Lower leg skin (tissue), 4 donors: ENCODE measurements at places on chromosomes 7 and 10.

GRCh38 chr7:158534598-158534997 lies 53.0 kb downstream of the PTPRN2 start:
- DNase-seq, result no peak

- no peak for DNase-seq
Observed at GRCh38 chr10:44998146-44998631, 2.5 kb upstream of the ZNF22 start.

GRCh38 chr7:142133731-142134148 lies 22.2 kb downstream of the MGAM2 start:
- DNase-seq, result no peak

DNA sequence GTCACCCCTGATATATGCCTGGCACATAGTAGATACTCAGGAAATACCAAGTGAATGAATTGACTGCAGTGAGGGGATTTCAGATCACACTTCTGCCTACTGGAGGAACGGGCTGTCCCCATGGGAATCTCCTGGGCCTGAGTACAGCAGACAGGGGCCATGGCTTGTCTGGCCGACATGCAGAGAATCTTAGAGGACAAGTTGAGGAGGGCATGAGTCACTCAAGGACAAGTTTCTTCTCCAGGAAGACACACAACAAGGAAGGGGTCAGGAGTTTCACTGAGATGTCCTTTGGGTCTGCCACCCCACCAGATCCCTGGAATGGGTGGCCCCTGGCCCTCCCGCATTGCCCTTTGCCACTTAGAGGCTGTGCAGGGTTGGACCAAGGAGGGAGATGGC lies 20.7 kb downstream of the PLPP4 start:
- peak; percentile 64 for DNase-seq

GRCh38 chr7:131482800-131483199 lies 73.6 kb downstream of the PODXL start:
- DNase-seq, result no peak

GRCh38 chr7:55592492-55592891 lies 20.2 kb upstream of the VOPP1 start:
- DNase-seq, result no peak

DNA sequence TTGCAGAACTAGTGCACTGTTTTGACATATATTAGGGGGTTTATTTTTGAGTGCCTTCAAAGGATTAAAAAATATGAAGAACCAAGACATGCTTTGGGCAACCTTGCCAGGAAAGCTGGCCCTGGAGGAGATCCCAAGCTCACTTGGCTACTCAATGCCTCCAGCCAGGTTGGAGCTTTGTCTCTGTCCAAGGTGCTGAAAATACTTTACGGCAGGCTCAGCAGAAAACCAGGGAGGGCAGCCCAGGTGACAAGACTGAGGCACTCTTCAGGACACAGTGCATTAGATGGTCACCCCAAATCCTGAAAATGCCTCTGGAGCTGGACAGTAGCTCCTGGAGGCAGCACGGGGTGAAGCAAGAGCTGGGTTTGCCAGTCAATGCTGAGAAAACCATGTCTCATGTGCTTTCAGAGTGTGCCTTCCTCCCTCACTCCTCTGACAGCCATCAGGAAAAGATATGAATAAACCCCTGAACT lies 5.8 kb upstream of the KCNH2 start:
- no peak for DNase-seq

DNA sequence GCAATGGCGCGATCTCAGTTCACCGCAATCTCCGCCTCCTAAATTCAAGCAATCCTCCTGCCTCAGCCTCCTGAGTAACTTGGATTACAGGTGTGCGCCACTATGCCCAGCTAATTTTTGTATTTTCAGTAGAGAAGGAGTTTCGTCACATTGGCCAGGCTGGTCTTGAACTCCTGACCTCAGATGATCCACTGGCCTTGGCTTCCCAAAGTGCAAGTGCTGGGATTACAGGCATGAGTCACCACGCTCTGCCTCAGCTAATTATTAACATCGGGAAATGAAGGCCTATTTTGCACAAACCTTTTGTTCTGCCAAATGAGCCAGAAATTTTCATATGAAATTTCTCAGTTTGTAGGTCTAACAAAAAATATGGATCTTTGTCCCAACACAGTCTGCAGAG lies 106.7 kb upstream of the ODAD2 start:
- DNase-seq, result no peak

DNA sequence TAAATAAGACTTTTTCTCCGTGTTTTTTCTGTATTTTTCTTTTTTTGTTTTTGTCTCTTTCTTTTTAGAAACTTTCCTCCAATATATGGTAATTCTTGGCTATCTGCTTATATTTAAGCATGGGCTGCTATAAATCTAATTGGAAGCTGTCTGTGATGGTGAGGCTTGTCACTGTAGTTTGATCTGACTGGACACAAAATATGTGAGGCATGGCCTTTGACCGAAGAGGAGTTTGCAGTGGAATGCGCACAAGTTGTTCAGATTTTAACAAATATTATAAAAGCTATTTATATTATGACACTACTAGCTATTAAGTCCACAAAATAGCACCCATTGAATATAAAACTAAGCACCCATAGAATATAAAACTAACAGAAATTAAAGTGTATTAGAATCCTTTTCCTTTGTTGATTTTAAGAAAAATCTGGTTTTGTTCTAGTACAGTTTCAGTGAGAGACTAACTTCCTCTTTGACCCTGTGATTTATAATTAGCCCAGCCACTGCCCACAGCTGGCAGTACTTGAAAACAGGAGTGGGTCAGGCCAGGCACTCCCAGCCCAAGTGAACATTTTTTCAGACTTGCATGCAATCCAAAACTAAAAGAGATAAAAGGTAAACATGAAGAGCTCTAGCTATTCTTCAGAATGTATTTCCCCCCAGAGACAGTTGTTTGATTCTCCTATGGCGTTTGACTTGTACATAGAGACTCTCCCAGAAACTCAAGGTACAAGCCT lies 69.9 kb upstream of the FGL2 start:
- no peak for DNase-seq

DNA sequence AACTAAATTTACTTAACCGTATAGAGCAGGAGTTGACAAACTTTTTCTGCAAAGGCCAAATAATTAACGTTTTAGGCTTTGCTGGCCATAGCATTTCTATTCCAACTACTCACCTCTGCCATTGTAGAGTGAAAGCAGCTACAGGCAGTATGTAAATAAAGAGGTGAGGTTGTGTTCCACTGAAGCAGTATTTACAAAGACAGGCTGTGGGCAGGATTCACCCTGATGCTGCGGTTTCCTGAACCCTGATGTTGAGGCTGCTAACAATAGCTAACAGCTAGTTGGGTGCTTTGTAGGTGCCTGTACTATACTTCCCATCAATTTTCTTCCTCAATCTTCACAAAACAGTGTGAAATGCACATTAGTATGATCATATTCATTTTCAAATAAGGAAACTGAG lies 47.0 kb upstream of the LAMB1 start:
- DNase-seq, result no peak

GRCh38 chr7:126227643-126228042 lies 1025.1 kb downstream of the GRM8 start:
- DNase-seq, result no peak

DNA sequence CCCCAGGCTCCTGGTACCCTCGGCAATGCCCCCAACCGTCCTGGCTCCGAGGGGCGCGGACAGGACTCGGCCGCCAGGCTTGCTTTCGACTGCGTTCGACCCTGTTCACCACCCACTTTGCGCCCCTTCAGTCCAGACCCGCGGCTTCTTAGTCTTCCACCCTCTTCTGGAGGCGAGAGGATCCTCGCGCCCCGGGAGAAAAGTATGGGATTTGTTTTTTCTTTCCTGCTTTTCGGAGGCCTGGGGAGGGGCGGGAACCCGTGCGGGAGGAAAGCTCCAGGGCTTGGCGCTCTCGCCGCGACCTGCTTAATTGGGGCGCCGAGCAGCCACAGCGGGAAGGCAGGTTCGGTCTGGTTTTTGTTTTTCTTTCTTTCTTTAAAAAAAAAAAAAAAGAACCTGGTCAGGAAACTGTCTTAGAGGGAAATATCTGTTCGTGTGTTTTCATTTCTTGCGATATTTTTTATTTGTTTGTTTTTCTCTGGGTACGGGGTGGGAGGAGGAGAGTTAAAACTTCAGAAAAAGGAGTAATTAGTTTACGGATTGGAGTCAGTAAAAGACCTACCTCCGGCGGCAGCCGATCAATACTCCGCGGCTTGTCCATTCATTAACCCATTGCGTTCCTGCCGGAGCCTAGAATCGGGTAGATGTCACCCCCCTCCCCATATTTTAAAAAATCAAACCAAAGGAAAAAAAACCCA lies 1.6 kb downstream of the EMX2 start:
- DNase-seq, result no peak

GRCh38 chr7:131012477-131013031 lies 278.5 kb upstream of the KLF14 start:
- no peak for DNase-seq

DNA sequence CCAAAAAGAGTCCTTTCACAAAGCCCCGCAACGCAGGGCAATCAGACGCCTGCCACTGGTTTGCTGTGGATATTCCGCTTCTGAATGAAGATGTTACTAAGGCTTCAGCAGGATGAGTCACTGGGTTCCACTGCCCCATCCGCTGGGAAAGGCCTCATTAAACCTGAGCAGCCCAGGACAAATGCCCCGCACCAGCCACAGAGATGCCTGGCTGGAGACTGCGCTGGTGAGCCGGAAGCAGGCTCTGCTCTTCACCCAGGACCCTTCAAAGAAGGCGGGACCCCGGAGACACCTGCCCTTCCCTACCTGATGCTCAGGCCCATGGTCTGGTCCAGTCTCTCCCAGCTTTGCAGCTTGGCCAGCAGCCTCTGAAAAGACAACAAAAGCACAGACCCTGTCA lies 19.8 kb downstream of the MAD1L1 start:
- DNase-seq, result no peak

DNA sequence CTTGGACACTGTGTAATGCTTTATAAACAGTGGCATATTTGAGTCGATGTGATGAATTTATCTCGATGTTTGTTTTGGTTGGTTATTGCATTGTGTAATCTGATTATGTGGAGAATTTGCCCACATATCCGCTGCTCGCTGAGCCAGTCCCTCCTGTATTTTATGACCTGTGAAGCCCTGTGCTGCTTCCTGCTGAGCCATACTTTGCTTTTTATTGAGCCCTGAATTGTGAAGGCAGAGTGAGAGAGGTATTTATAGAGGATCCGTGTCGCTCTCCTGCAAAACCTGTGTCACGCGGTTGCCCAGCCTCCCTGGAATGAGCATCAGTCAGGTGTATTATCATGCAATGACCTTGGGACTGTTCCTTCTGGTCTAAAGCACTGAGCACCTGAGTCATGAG lies 253.7 kb downstream of the ARHGAP21 start:
- DNase-seq, result no peak

DNA sequence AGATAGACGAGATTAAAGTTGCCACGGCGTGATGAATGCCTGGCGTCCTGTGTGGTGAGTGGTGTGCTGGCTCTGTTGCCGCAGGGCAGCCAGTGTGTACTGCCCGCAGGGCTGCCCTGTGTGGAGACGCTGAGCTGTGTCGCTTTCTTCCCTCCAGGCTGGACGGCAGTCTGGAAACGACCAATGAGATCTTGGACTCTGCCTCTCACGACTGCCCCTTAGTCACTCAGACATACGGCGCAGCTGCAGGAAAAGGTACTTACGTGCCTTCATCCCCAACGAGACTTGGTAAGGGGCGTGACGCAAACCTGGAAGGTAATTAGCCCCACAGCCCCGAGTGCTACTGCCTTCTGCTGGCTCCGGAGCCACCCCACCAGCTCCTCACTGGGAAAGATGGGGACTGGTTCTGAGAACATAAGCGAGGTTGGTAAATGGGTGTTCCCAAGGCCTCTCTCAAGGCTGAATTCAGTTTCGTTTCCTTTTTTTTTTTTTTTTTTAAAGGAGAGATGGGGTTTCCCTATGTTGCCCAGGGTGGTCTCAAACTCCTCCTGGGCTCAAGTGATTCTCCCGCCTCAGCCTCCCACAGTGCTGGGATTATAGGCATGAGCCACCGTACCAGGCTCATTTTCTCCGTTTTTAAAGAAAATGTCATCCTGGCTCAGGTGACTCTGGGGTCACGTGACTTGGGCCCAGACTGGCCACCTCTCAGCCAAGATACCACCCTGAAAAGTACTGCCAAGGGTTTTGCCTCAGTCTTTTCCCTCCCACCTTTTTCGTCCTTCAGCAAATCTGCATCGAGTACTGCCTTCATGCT lies 39.6 kb downstream of the WIPI2 start:
- no peak for DNase-seq

- no peak for DNase-seq
Observed at GRCh38 chr10:60315311-60315710, 74.4 kb downstream of the ANK3 start.

DNA sequence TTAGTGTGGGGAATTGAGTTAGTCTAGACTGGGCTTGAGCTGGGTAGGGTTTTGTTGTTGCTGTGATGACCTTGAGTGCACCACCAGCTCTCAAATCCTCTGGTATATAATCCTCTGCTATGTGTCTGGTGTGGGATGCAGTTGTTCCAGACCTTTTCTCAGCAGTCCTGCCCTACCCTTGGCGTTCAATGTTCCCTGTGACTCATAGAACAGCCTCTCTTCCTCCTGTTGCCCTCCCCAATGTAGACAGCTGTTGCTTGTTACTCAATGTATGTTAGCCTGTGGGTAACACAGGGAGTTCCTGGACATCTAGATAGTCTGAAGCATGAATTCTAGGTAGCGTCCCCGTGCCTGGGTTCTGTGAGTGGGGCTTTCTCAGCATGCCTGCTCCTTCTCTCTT lies 19.8 kb downstream of the ACBD7 start:
- no peak for DNase-seq

DNA sequence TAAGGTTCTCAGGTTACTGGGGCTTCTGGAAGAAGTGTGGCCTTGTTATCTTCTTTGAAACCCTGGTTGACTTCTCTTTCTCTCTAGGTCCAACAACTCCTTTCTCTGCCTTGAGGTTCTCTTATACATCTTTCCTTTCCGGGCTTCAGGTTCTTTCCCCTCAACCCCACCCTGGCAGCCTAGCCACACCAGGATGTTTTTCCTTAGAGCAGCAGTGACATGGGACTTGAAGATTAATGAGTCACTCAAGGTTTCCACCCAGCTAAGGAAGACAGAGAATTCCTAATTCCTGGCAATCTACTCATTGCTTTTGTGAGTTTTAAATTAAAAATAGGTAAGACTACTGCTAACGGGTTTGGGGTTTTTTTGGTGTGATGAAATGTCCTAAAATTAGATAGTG lies 121.8 kb upstream of the HPS1 start:
- DNase-seq, result no peak

GRCh38 chr10:31669357-31669756 lies 259.3 kb downstream of the ARHGAP12 start:
- DNase-seq, result no peak

- no peak for DNase-seq
Observed at GRCh38 chr10:65010845-65011244, 1489.6 kb downstream of the REEP3 start.

- no peak for DNase-seq
Observed at GRCh38 chr7:138029941-138030340, 28.1 kb upstream of the CREB3L2 start.

- DNase-seq, result no peak
Observed at GRCh38 chr10:48245977-48246376, 28.5 kb downstream of the FRMPD2 start.

GRCh38 chr10:33837736-33838135 lies 503.3 kb upstream of the NRP1 start:
- DNase-seq, result no peak

DNA sequence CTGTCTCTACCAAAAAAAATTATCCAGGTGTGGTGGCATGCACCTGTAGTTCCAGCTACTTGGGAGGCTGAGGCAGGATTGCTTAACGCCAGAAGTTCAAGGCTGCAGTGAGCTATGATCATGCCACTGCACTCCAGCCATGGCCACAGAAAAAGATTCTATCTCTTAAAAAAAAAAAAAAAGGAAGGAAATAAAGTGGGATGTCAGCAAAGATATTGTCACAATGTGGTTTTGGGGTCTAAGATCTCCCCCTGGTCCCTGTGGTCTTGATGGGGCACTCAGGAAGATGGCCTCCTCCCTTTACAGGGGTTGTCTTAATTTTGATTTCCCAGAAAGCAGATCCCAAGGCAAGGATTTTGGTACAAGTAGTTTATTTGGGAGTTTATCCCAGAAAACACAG lies 7.4 kb upstream of the KAZALD1 start:
- no peak for DNase-seq
